HEK293T (cell line): ENCODE measurements at places on chromosomes 11 and 22.
A peak's percentile ranks its signal among the peaks of the same experiment; 100 is the strongest.

- DNase-seq, result no peak
These were observed 334.5 kb downstream of the RAB38 start for GRCh38 chr11:87840786-87841185.

- DNase-seq, result no peak
These were observed 11.9 kb downstream of the MRGPRX3 start for GRCh38 chr11:18144243-18144642.

DNA sequence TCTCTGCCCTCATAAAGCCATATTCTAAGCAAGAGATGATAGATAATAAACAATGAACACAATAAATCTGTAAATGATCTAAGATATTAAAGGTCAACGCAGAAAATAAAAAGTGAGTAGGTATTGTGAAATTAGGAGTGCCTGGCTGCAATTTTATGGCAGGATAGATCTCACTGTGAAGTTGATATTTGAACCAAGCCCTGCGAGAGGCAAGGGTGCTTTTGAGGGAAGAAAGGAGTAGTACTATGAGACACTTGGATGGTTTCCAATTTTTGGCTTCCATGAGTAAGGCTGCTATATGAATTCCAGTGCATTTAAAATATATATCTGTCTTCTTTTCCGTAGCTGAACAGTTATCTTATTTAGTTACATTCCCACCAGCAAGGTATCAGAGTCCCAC is 720.0 kb upstream of the CNTN5 start:
- DNase-seq, result no peak

- DNase-seq, result no peak
These were observed 53.3 kb downstream of the FAT3 start for GRCh38 chr11:92277871-92278270.

DNA sequence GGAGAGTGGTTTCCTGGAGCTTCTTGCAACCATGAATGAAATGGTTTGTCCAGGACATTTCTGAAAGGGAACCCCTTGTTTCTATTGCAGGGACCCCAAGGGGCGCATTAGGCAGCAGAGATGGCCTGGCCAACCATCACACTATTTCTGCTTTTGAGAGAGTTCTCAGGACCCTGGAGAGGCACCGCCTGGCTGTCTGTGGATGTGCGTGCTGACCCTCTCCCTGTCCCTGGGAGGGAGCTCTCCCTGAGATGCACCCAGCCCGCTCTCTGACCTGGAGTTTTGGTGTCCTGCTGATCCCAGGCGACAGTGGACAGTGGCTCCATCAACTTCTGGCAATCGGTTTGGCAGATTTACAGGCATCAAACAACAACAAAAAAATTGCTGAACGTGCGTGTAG is 80.3 kb upstream of the SLC22A12 start:
- DNase-seq, result no peak

GRCh38 chr22:47071078-47071806 is 308.8 kb downstream of the TBC1D22A start:
- DNase-seq, result no peak

GRCh38 chr11:37642296-37642695 is 1044.3 kb upstream of the RAG2 start:
- DNase-seq, result no peak

- DNase-seq, result no peak
These were observed 21.6 kb downstream of the MAPK1 start for GRCh38 chr22:21845558-21846453.

GRCh38 chr11:85257837-85258236 is 369.3 kb downstream of the DLG2 start:
- no peak for DNase-seq

GRCh38 chr11:36492724-36493304 is 17.3 kb downstream of the TRAF6 start:
- DNase-seq, result peak; percentile 50

- DNase-seq, result no peak
These were observed 192.6 kb downstream of the DSCAML1 start for GRCh38 chr11:117604336-117604995.

- DNase-seq, result no peak
These were observed 67.5 kb upstream of the TIMP3 start for GRCh38 chr22:32733923-32734514.

DNA sequence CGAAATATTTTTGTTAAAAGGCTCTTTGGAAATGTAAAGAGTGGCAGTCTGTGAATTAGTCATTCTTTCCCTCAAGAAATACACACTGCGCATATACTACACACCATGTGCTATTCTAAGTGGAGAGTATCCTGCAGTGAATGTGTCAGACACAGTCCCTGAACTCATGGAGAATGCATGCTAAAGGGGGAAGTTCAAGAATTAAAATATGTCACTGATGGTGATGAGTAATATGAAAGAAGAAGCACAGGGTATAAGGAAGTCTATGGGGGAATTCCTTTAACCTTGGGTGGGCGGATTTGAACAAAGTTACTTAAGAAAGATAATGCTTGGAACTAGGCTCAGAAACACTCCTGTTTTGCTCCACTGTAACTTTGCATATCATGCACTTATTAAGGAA is 153.0 kb downstream of the LRRC4C start:
- no peak for DNase-seq

GRCh38 chr11:129968591-129969419 is 33.8 kb downstream of the PRDM10 start:
- no peak for DNase-seq

DNA sequence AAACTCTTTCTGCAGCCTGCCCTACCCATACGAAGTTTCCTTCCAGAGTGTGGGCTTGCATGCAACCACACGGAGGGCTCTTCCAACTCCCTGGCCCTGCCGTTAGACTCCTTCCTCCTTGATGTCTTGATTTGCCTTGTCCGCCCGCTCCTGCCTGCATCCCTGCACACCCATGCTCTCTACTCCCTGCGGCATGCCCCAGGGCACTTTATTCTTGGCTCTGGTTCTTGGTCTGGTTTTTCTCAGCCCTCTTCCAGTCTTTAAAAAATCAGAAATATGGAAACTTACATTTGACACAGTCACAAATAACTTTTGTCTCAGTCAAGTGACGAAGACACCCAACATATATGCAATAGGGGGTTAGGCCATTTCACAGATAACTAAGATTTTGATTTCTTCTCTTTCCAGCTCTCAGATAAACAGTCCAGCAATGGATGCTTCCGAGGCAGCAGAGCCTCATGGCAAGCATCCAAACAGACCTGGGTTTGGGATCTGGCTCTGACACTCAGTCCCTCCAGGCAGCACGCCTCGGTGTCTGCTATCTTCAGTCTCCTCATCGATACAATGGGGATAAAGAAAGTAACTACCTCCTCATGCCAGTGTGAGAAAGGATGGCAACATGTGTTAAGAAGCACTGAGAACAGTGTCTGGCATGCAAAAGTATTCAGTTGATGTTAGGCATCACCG is 15.7 kb upstream of the OPCML start:
- DNase-seq, result no peak

DNA sequence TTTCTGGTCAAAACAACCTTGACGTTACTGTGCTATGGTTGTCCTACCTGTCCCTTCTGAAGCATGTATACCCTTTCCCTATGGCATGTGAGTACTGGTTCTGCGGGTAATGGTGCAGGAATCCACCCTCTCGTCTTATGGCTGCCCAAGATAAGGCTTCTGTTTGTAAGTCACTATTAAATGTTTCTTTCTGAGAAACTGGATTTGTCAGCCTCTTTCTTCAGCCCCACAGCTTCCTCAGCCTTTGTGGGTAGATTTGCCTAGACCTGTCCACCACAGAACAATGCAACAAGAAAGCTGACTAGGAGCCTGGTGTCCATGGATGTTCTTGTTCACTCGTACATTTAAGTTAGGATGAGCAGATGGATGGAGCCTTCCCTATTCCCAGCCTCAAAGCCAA is 14.4 kb downstream of the MMP7 start:
- no peak for DNase-seq

DNA sequence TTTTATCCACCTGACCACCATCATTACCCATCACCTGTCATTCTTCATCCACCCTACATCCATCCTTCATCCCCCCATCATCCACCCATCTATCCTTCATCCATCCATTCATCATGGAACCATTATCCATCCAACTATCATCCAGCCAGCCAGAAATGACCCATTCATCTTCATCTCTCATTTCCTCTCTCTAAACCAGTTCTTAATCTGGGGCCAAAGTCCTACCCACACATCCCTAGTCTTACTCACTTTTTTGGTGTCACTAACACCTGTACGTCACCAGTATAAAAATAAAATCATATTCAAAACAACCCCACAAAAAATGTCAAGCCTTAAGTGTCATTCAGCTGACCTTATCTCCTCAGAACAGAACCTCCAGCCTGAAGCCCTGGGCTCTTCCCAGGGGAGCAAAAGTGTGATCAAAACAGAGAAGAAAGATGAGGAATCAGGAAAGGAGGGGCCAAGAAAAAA is 12.3 kb downstream of the SPI1 start:
- no peak for DNase-seq

GRCh38 chr11:112637076-112637475 is 324.1 kb upstream of the NCAM1 start:
- DNase-seq, result no peak

DNA sequence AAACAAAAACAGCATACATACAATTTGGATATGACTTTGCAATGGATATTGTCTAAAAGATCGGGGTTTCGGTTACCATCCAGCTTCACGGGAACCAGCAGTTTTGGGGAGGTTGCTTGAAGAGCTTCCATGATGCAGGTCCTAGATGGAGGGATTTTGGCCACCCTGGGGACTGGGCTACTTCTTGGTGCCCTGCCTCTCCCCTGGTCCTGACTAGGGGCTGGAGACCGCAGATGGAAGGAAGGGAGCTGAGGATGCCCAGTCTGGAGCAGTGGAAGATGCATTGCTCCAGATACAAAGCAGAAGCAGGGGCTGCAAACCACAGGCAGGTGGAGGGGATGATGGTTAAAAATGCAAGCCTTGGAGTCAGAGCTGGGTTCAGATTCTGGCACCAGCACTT is 13.5 kb downstream of the SOX10 start:
- DNase-seq, result no peak
